Body of pancreas (tissue), 4 donors: ENCODE measurements at places on chromosomes 2 and 18. TPM values are rescaled to one million over a fixed set of nuclear protein-coding genes. Genes with fewer than 3 reads are reported as not detected.

GRCh38 chr2:17196380-17196779, 321.9 kb downstream of the RAD51AP2 start:
- DNase-seq: no peak

GRCh38 chr18:55491616-55492015, 96.4 kb downstream of the TCF4 start:
- DNase-seq: no peak

DNA sequence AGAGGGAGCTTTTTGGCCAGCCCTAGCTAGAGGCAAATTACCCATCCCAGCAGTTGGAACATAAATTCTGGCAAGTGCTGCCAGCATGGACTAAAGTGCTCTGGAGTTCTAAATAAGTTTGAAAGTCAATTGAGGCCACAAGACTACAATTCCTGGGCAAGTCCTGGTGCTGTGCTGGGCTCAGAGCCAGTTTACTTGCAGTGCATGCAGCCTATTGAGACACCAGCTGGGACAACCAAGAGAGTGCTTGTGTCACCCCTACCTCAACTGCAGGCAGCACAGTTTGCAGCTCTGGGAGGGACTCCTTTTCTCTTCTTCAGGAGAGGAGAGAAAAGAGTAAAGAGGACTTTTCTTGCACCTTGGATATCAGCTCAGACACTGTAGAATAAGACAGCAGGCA, 277.2 kb upstream of the TMEFF2 start:
- no peak for DNase-seq

GRCh38 chr2:138084206-138084605, 119.9 kb downstream of the HNMT start:
- DNase-seq: no peak

- DNase-seq: no peak
Measured at GRCh38 chr2:20582600-20583221, 68.2 kb downstream of the HS1BP3 start.

GRCh38 chr18:57443702-57444101, 8.5 kb downstream of the ONECUT2 start:
- DNase-seq: no peak

- no peak for DNase-seq
Measured at GRCh38 chr2:72833084-72833714, 7.4 kb upstream of the EXOC6B start.

DNA sequence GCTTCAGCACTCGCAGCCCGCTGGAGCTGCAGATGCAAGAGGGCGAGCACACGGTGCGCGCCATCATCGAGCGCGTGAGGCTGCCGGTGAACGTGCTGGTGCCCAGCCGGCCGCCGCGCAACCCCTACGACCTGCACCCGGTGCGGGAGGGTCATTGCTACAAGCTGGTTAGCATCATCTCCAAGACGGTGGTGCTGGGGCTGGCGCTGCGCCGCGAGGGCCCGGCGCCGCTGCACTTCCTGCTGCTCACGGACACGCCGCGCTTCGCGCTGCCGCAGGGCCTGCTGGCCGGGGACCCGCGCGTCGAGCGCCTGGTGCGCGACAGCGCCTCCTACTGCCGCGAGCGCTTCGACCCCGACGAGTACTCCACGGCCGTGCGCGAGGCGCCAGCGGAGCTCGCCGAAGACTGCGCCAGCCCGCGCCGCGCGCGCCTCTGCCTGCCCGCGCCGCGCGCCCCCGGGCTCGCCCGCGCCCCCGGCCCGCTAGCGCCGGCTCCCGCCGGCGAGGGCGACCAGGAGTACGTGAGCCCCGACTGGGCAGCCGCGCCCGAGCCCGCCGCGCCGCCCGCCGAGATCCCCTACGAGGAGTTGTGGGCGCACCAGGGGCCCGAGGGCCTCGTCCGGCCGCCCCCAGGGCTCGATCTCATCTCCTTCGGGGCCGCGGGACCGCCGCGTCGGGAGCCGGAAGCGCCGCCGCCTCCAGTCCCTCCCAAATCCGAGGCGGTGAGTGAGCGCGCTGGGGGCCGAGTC, 11.8 kb downstream of the GAREM2 start:
- peak; percentile 89 for DNase-seq

- DNase-seq: no peak
Measured at GRCh38 chr2:238945433-238946150, 97.7 kb downstream of the TWIST2 start.

GRCh38 chr18:71625556-71626090, 918.5 kb downstream of the CBLN2 start:
- DNase-seq: no peak

DNA sequence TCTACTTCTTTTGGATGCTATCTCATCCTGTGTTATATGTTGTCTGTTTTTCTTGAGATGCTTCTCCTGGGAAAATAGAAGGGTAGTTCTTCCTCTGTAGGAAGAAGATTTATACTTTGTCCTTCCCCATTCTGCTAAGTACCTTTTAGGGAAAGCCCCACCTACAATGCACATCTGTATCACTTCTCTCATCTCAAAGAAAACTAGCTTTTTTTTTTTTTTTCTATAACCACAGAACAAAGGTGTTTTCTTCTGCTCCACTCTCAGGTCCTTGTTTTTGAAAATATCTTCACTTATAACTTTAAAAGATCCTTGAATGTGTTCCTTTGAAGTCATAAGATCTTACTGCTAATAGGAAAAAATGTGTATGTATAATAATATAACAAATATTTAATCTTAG, 30.8 kb downstream of the CCDC150 start:
- DNase-seq: no peak

DNA sequence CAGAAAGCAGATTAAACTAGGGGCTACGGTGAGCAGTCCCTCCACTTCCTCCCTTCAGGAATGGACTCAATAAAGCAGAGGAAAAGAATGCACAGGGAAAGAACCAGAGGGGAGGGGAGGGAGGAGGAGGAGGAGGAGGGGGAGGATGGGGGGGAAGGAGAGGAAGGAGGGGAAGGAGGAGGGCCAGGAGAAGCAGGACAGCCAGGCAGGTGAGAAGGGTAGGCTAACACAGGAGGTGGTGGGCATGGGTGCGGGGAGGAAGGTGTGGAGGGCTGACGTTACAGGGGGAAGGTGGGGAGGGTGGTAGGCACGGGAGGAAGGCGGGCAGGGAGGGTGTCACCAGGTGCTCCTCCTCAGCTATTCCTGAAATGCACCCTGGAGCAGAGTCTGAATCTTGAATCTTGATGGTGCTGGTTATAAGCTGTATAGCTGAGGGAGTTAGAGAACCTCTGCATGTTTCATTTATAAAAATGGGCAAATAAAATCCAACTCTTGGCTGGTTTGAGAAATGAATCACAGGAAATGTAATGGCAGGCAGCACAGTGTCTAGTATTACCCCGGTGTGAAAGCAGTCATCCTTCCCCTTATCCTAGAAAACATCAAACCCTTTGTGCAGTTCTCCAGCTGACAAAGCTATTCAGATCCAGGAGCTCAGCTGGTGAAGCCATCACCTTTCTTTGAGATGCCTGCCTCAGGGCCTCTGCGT, 3.4 kb downstream of the TMEM18 start:
- DNase-seq: no peak

DNA sequence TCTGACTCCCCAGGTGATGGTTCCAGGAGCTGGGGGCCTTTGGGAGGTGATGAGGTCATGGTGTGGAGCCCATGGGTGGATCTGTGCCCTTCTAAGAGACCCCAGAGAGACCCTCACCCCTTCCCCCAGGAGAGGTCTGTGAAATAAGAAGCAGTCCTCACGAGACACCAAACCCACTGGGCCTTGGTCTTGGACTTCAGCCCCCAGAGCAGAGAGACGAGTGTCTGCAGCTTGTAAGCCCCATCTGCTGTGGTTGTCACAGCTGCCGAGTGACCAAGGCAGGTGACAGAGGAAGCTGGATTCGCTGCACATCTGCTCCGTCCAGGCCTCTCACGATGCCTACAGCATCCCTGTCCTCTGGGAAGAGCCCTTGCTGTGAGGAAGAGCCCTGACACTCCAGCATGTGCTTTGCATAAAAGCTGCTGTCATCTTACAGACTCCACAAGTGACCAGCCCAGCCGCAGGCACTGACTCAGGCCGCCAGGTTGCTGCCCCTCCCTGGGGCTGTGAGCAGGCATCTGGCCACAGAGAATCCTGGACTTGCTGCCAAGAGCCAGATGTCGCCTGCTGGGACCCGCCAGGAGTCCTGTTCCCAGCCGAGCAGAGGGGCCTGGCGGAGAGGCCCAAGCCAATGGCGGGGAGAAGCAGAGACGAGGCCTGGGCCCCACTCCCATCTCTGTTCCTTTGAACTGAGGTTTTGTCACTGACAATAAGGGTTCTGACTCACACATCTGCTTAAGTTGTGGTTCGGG, 150.8 kb downstream of the PXDN start:
- no peak for DNase-seq

DNA sequence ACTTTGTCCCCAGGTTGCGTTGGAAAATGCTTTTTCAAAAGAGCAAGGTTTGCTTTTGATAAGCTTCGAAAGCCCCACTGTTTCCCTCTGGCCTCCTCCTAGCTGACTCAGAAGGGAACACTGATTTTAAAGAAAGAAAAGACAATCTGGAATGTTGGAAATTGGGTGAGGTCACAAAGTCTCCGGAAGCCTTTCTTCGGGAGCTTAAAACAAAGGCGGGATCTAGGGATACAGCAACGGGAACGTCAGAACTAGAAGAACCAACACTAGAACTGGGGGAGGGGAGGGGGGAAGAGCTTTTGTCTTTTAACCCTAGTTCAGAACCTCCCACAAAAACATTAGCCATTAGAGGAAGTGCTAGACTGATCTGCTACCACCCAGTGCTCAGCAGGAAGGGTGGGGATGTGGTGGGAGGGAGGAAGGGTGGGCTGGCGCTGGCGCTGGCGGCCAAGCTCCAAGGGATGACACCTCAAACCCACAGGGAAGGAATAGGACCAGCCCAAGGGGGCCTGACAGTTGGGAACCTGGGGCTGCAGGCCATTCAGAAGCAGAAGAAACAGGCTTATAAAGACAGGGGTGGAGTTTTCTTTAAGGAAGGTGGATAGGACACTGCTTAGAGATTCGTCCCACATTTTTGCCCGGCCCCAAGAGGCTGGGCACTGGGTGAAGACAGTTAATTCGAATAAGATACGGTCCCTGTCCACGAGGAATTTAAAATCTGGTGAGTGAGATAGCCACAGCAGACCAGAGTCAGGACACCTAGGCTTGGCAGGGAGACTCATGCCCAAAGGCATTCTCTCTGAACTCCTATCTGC, 1.7 kb downstream of the TMSB10 start:
- peak; percentile 40 for DNase-seq

- DNase-seq: peak; percentile 55
Measured at GRCh38 chr2:55232863-55233657, 572 bp downstream of the RPS27A start.

GRCh38 chr2:32926708-32927084, 20.1 kb upstream of the LTBP1 start:
- DNase-seq: no peak

CSRNP3 gene
- 5.9 TPM for total RNA-seq

DNA sequence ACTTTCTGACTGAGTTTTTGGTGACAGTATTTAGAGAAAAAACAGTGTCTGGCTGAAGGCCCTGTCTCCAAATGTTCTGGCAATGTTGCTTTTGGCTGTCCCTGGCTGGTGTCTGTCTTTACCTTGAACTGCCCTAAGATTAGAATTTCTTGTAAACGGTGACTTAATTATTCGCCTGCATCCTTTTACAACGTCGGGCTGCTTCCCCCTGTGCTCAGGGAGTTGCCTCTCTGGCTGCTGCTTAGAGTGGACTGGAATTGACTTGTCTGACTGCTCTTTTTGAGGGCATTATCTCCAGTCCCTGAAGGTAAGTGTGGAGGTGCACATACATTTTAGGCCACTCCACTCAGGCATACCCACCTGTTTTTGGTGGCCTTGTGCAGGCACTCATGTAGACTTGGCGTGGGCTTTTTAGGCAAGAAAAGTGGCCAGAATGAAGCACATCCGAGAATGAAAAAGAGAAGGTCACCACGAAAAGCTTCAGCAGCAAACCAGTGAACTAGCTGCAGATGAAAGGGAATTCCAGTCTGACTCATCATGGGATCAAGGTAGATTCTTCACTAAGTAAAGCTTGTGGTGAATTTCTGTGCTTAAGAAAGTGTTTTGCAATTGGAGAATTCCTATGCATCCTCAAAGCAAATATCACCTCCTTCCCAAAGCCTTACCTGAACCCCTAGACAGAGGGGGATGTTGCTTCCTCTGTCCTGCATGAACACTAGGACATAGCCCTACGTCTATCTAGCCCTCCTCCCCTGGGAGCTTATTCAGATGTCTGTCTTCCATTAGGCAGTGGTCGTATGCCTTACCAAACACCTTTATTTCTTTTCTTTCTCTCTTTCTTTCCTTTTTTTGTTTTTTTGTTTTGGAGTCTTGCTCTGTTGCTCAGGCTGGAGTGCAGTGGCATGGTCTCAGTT, 230.3 kb upstream of the TRIB2 start:
- DNase-seq: no peak

TUBA4B gene
- not detected for total RNA-seq
